T-helper 17 cell (primary cell): ENCODE measurements at places on chromosomes 16 and 17.

DNA sequence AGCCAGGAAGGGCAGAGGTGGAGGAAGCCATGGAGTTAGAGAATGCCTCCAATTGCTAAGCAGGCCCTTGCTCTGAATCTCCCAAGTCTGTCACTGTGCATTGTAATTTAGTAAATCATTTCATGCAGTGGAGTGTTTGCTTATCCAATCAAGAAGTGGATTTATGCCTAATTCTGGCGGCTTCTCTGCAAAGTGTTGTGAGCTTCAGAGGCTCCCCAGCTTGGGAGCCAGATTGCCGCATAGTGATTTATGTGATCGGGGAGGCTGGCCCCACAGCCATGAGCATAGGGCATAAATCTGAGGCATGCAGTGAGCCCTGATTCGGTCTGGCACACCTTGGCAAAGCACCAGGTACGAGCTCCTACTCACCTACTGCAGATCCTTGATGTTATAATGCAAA lies 520.8 kb downstream of the HS3ST4 start:
- no peak overlapping the region for H3K4me3 ChIP-seq
- DNase-seq = no peak
- no peaks in the 10 kb centered on the region for H3K4me1 ChIP-seq
- H3K27ac ChIP-seq = no peak overlapping the region
- no peaks in the 10 kb centered on the region for H3K36me3 ChIP-seq

GRCh38 chr17:81037026-81037797 lies 2.3 kb downstream of the BAIAP2 start:
- peak overlapping the region; percentile 82 for H3K4me3 ChIP-seq
- H3K4me1 ChIP-seq = peaks cover 12% of the 10 kb centered on the region
- no peaks in the 10 kb centered on the region for H3K36me3 ChIP-seq
- peak overlapping the region; percentile 9 for H3K27ac ChIP-seq
- DNase-seq = no peak

GRCh38 chr16:15671530-15672117 lies 21.6 kb downstream of the NDE1 start:
- H3K36me3 ChIP-seq = peaks cover 5% of the 10 kb centered on the region
- H3K4me3 ChIP-seq = no peak overlapping the region
- DNase-seq = no peak

- H3K27ac ChIP-seq = no peak overlapping the region
- DNase-seq = no peak
- no peaks in the 10 kb centered on the region for H3K4me1 ChIP-seq
- no peak overlapping the region for H3K4me3 ChIP-seq
- peaks cover 12% of the 10 kb centered on the region for H3K27me3 ChIP-seq
These were observed 15.9 kb downstream of the SOX9 start for GRCh38 chr17:72136692-72137091.

GRCh38 chr17:41406205-41406604 lies 8.8 kb upstream of the KRT31 start:
- no peak overlapping the region for H3K27ac ChIP-seq
- no peak overlapping the region for H3K4me3 ChIP-seq
- no peaks in the 10 kb centered on the region for H3K27me3 ChIP-seq
- peaks cover 41% of the 10 kb centered on the region for H3K4me1 ChIP-seq
- DNase-seq = no peak

- H3K27ac ChIP-seq = no peak overlapping the region
- peaks cover 60% of the 10 kb centered on the region for H3K27me3 ChIP-seq
- H3K4me1 ChIP-seq = no peaks in the 10 kb centered on the region
These were observed 168.5 kb upstream of the C16orf82 start for GRCh38 chr16:26898200-26898599.

DNA sequence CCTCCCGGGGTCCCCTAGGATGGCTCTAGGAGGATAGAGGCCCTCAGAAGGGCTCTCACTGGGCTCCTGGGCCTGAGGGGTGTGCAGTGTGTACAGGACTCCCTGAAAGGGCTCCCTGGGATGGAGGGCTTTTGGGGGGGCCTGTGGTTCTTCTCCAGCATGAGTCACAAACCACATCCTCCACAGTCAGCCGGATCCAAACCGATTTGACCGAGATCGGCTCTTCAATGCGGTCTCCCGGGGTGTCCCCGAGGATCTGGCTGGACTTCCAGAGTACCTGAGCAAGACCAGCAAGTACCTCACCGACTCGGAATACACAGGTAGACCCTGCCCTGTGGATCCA lies 4.5 kb downstream of the TRPV2 start:
- peaks cover 3% of the 10 kb centered on the region for H3K36me3 ChIP-seq
- peaks cover 37% of the 10 kb centered on the region for H3K4me1 ChIP-seq
- no peaks in the 10 kb centered on the region for H3K27me3 ChIP-seq
- peak overlapping the region; percentile 98 for H3K27ac ChIP-seq
- no peak overlapping the region for H3K4me3 ChIP-seq

GRCh38 chr16:2078096-2078495 lies 30.3 kb downstream of the TSC2 start:
- no peak for DNase-seq
- H3K27me3 ChIP-seq = no peaks in the 10 kb centered on the region
- peaks cover 2% of the 10 kb centered on the region for H3K36me3 ChIP-seq
- no peak overlapping the region for H3K4me3 ChIP-seq

GRCh38 chr16:12267491-12267890 lies 291.0 kb downstream of the SNX29 start:
- peaks cover 5% of the 10 kb centered on the region for H3K36me3 ChIP-seq
- no peaks in the 10 kb centered on the region for H3K27me3 ChIP-seq
- peak overlapping the region; percentile 51 for H3K27ac ChIP-seq
- no peak for DNase-seq
- no peak overlapping the region for H3K4me3 ChIP-seq
- H3K4me1 ChIP-seq = peaks cover 5% of the 10 kb centered on the region

- H3K27ac ChIP-seq = peak overlapping the region; percentile 96
- no peaks in the 10 kb centered on the region for H3K27me3 ChIP-seq
- H3K4me3 ChIP-seq = peak overlapping the region; percentile 93
- H3K36me3 ChIP-seq = no peaks in the 10 kb centered on the region
- H3K4me1 ChIP-seq = peaks cover 22% of the 10 kb centered on the region
- no peak for DNase-seq
These were observed 986 bp upstream of the ELOB start for GRCh38 chr16:2777903-2778629.

DNA sequence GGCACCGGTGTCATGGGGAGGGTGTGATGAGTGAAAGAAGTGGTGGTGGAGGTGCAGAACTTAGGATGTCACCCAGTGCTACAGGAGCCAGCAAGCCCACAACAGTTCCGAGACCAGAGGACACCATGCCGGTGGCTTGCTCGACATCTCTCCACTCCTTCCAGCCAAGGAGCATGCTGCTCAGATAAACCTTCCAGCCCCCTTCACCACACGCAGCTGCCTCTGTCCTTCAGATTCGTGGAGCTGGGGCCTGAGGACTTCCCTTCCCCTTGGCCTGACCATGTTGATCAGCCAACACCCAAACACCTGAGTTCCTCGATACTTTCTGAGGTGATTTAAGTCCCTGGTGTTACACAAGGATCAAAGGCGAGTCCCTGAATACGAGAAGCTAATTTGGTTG lies 188.8 kb upstream of the FOXF1 start:
- H3K36me3 ChIP-seq = no peaks in the 10 kb centered on the region
- no peak overlapping the region for H3K27ac ChIP-seq
- DNase-seq = no peak
- no peaks in the 10 kb centered on the region for H3K27me3 ChIP-seq
- H3K4me1 ChIP-seq = no peaks in the 10 kb centered on the region

- H3K4me1 ChIP-seq = peaks cover 12% of the 10 kb centered on the region
- H3K4me3 ChIP-seq = no peak overlapping the region
- peaks cover 13% of the 10 kb centered on the region for H3K27me3 ChIP-seq
- peak overlapping the region; percentile 83 for H3K27ac ChIP-seq
- no peaks in the 10 kb centered on the region for H3K36me3 ChIP-seq
These were observed 112.1 kb downstream of the UTP18 start for GRCh38 chr17:51372345-51373004.

GRCh38 chr17:35022536-35023063 lies 40.9 kb downstream of the RFFL start:
- peak overlapping the region; percentile 96 for H3K27ac ChIP-seq
- peaks cover 51% of the 10 kb centered on the region for H3K4me1 ChIP-seq
- peaks cover 6% of the 10 kb centered on the region for H3K36me3 ChIP-seq
- H3K27me3 ChIP-seq = no peaks in the 10 kb centered on the region

- peak overlapping the region; percentile 70 for H3K27ac ChIP-seq
- H3K36me3 ChIP-seq = no peaks in the 10 kb centered on the region
- no peak for DNase-seq
- H3K4me1 ChIP-seq = peaks cover 38% of the 10 kb centered on the region
These were observed 580 bp downstream of the TANC2 start for GRCh38 chr17:62966426-62967204.

GRCh38 chr17:48625495-48626244 lies 488 bp downstream of the HOXB9 start:
- peak overlapping the region; percentile 91 for H3K4me3 ChIP-seq
- no peak overlapping the region for H3K27ac ChIP-seq
- peaks cover 9% of the 10 kb centered on the region for H3K36me3 ChIP-seq
- no peak for DNase-seq
- H3K27me3 ChIP-seq = peaks cover 91% of the 10 kb centered on the region

DNA sequence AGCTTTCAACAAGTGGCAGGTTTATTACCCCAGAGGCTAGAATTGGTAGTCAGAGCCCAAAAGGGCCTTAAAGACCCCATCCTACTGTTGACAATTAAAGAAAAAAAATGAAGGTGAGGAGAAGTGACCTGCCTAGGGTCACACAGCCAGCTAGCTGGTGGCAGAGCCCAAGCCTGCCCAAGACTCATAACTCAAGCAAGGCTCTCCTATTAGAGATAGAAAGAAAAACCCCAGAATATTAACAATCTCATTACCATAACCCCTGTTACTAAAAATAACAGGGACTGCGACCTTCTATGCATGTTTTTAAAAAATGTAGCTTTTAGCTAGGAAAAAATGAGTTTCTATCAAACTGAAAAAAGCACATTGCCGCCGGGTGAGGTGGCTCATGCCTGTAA lies 14.0 kb downstream of the HSPB9 start:
- peaks cover 3% of the 10 kb centered on the region for H3K36me3 ChIP-seq
- H3K27me3 ChIP-seq = no peaks in the 10 kb centered on the region
- no peak for DNase-seq
- H3K4me1 ChIP-seq = peaks cover 36% of the 10 kb centered on the region

GRCh38 chr16:68229431-68230175 lies 6.3 kb downstream of the ESRP2 start:
- H3K27ac ChIP-seq = peak overlapping the region; percentile 3
- H3K36me3 ChIP-seq = no peaks in the 10 kb centered on the region
- no peak overlapping the region for H3K4me3 ChIP-seq
- no peak for DNase-seq
- peaks cover 28% of the 10 kb centered on the region for H3K4me1 ChIP-seq

DNA sequence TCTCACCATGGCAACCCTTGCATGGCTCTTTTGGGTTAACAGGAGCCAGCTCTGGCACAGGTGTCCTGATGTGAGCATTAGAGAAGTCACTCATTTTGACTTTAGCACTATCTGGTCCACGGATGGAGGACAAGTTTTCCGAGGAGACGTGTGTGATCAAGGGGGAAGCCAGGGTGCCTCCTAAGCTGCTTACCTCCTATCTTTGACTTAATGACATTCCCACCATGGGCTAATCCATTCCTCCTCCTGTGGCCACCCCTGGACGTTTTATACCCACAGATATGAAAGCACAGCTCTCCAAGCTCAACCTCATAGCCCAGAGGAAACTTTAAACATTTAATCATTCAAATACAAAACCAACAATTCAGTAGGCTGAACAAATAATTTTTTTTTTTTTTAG lies 18.8 kb downstream of the MPP2 start:
- peaks cover 11% of the 10 kb centered on the region for H3K27me3 ChIP-seq
- no peak overlapping the region for H3K4me3 ChIP-seq
- H3K36me3 ChIP-seq = no peaks in the 10 kb centered on the region
- peaks cover 3% of the 10 kb centered on the region for H3K4me1 ChIP-seq

GRCh38 chr17:17447264-17447663 lies 29.5 kb upstream of the MED9 start:
- no peak for DNase-seq
- no peaks in the 10 kb centered on the region for H3K4me1 ChIP-seq
- no peak overlapping the region for H3K27ac ChIP-seq
- no peak overlapping the region for H3K4me3 ChIP-seq

DNA sequence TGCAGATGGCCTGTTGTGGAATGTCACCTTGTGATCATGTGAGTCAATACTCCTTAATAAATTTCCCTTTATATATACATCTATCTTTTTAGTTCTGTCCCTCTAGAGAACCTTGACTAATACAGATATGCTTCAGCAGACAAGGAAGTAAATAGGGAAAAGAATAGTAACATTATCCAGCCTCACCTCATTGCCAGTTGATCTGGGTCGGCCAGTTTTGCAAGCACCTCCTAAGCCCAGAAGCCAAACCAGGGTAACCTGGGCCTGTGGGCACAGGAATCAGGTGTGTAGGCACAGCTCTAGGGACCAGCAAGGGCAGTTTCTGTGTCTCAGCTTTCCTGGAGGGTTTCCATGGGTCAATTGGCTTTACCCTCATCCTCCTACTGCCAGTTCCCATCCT lies 11.9 kb upstream of the CCL17 start:
- DNase-seq = no peak
- peaks cover 9% of the 10 kb centered on the region for H3K4me1 ChIP-seq
- peak overlapping the region; percentile 24 for H3K27ac ChIP-seq
- H3K36me3 ChIP-seq = no peaks in the 10 kb centered on the region
- peaks cover 22% of the 10 kb centered on the region for H3K27me3 ChIP-seq
- no peak overlapping the region for H3K4me3 ChIP-seq

DNA sequence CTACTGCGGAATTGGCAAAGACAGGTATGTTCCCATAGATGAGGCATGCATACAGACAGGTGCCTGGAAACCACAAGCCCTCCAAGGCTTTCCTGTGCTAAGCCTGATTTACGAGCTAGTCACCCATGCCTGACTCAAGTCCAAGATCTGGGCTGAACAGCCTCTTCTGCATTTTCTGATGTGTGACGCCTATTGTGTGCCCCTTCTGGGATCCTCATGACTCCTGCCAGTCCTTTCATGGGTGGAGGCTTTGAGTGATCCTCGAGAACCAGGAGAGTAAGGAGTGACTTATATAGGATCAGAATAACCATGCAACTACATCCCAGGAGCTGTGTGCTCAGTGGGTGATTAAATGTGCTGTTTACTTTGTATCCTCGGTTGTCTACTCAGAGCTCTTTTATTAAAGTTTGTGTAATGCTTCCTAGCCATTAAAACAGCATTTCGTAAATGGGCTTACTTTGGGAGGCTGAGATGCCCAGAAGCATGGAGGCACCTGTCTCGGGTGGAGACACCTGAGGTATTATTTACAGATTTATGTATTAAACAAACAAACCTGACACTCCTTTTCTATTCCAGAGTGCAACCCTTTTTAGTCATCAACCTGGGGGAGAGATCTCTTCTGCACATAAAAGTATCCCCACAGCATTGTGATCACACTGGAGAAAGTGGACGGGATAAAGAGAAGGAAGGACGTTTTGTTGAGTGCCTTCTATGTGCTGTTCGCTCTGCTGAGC lies 373.0 kb upstream of the DYNLRB2 start:
- H3K4me1 ChIP-seq = no peaks in the 10 kb centered on the region
- H3K27ac ChIP-seq = no peak overlapping the region
- DNase-seq = no peak
- no peaks in the 10 kb centered on the region for H3K36me3 ChIP-seq
